ENCODE measurements at places on chromosomes 6 and 20.

DNA sequence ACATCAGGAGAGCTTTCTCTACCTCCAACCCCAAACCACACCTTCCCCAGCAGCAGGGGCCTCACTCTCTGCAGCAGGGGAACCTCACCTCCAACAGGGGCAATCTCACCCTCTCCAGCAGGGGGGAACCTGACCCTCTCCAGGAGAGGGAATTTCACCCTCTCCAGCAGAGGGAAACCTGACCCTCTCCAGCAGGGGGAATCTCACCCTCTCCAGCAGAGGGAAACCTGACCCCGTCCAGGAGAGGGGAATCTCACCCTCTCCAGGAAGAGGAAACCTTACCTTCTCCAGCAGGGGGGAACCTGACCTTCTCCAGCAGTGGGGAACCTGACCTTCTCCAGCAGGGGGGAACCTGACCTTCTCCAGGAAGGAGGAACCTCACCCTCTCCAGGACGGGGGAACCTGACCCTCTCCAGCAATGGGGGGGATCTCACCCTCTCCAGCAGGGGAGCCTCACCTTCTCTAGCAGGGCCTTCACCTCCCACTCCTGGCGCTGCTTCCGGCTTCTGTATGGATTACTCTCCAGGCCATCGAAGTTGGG, 3.1 kb downstream of the B3GALT4 start:
- no peak for DNase-seq

DNA sequence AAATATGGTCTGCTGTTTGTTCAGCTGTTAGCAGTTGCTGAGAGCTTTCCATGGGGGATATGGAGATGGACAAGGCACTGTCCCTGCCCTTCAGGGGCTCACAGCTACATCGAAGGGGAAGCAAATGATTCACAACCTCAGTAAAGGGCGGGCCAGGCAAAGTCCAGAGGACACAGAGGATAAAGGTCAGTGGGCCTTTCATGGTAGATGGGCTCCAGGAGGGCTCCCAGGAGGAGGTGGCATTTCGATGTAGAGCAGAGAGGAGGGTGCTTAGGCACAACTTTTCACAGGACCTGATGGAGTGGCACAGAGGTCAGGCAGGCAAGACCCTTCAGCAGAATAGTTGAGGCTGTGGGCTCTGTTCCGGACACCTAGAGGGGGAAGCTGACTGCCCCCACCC, 15.2 kb upstream of the MLN start:
- DNase-seq: no peak

GRCh38 chr20:8527998-8528723, 396.1 kb downstream of the PLCB1 start:
- DNase-seq: no peak

DNA sequence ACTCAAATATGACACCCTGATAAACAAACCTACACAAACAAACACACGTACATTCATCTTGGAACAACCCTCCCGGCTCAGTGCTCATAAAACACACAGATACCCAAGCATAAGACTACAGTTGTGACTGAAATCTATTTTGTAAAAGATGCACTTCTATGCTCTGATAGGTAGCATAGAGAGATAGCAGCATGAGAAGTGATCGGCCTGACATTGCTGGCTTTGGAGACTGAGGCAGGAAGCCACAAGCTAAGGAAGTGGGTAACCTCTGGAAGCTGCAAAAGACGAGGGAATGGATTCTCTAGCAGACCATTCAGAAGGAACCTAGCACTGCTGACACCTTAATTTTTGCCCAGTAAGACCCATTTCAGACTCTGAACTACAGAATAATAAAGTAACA, 1.6 kb upstream of the RNF39 start:
- no peak for DNase-seq

- DNase-seq: no peak
Measured at GRCh38 chr6:95546148-95546547, 31.2 kb upstream of the MANEA start.
